Activated CD4-positive, alpha-beta T cell treated with anti-CD3 and anti-CD28 coated beads, Interleukin-2, amount 10 ng/mL, durations not matched to agents 7 days and 5 days (primary cell): ENCODE measurements at places on chromosomes 1 and 21. TPM values are rescaled to one million over a fixed set of nuclear protein-coding genes. Genes with fewer than 3 reads are reported as not detected.

Gene ZNF695
- total RNA-seq, result 0.17 TPM

Gene IL22RA1
- total RNA-seq, result not detected

Gene LMNA
- total RNA-seq, result 38.3 TPM

Gene TTLL10
- total RNA-seq, result 0.15 TPM

Gene FCGR1A
- not detected for total RNA-seq

Gene AMY2A
- total RNA-seq, result not detected

Gene OR2T11
- not detected for total RNA-seq

Gene NT5C1A
- total RNA-seq, result not detected

DNA sequence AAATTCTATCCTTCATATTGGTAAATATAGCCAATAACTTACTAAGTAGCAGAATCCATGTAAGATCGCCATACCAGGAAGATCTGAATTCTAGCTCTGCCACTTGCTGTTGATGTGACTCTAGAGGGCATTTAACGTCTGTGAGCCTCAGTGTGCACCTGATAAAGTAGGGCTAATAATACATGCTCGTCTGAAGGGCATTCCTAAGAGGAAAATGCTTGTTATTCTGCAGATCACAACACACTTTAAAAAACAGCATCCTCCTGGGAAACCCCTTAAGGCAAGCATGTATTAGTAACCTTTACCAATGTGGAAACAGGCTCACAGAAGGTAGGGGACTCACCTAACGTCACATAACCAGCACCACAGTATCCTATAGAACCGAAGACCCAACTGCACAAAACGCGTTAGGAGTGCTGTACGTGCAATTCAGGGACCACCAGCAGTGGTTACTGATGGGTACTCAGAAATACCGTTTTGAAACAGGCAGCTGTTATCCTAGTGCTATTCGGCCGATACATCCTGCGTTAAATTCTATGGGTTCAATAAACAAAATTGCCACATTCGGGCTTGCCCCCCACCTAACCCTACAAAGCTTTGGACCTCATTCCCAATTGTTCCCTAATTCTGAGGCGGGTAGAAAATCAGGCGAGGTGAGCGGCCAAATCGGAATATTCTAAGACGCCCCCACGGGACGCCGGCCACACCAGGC is 758 bp downstream of the DEPDC1 start:
- peaks cover 30% of the 10 kb centered on the region for H3K27me3 ChIP-seq
- peak overlapping the region; percentile 93 for H3K4me3 ChIP-seq
- peak overlapping the region; percentile 93 for H3K27ac ChIP-seq

DNA sequence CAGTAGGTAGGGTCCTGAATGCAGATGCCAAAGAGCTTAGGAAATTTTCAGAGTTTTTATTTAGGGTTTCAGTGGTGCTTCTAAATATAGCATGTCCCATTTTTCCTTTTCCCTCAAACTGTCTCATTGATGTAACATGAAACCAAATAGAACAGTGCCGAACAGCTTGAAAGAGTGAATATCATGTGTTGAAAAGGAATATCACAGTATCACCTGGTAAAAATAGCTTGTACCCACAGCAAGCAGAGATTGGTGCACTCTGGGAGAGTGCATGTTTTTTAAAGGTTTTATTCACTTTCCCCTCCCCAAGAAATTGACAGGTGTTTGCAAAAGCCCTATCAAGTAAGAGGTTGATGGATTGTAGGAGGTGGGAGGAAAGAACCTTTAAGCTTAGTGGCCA is 41.9 kb upstream of the ELAVL4 start:
- H3K27me3 ChIP-seq, result no peaks in the 10 kb centered on the region
- no peak overlapping the region for H3K4me3 ChIP-seq
- H3K27ac ChIP-seq, result no peak overlapping the region
- no peaks in the 10 kb centered on the region for H3K36me3 ChIP-seq
- no peak for DNase-seq

- H3K27me3 ChIP-seq, result peaks cover 19% of the 10 kb centered on the region
- no peak for DNase-seq
- H3K4me1 ChIP-seq, result no peaks in the 10 kb centered on the region
- no peak overlapping the region for H3K27ac ChIP-seq
Measured at GRCh38 chr21:45356251-45356650, 48.7 kb upstream of the COL18A1 start.

DNA sequence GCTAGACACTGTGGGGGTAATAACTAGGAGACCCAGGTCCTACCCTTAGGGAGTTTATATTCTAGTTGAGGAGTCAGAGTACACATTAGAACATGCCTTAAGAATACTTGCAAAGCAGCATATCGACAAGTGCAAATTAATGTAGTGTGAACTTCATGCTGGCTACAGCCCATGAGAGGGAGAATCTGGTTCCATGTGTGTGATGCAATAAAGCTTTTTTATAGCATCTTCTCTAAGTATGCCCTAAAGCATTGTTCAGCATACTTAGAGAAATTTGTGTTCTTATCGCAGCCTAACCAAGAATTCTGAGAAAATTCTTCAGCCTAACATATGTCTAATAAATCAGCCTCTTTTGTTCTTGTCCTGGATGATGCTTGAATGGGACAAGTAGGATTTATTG is 95.5 kb downstream of the SDCCAG8 start:
- H3K27ac ChIP-seq, result no peak overlapping the region
- peaks cover 13% of the 10 kb centered on the region for H3K36me3 ChIP-seq
- H3K4me1 ChIP-seq, result peaks cover 21% of the 10 kb centered on the region
- H3K4me3 ChIP-seq, result no peak overlapping the region

GRCh38 chr1:175725684-175726083 is 17.7 kb downstream of the TNR start:
- H3K4me3 ChIP-seq, result no peak overlapping the region
- no peaks in the 10 kb centered on the region for H3K36me3 ChIP-seq
- H3K27me3 ChIP-seq, result no peaks in the 10 kb centered on the region
- no peak overlapping the region for H3K27ac ChIP-seq
- no peaks in the 10 kb centered on the region for H3K4me1 ChIP-seq
- DNase-seq, result peak; percentile 49

GRCh38 chr1:95252422-95252821 is 18.4 kb downstream of the RWDD3 start:
- H3K4me3 ChIP-seq, result no peak overlapping the region
- H3K4me1 ChIP-seq, result no peaks in the 10 kb centered on the region
- DNase-seq, result no peak

- no peak overlapping the region for H3K4me3 ChIP-seq
- H3K36me3 ChIP-seq, result no peaks in the 10 kb centered on the region
- no peak overlapping the region for H3K27ac ChIP-seq
- H3K27me3 ChIP-seq, result no peaks in the 10 kb centered on the region
- DNase-seq, result no peak
Measured at GRCh38 chr1:196308176-196308575, 300.1 kb downstream of the KCNT2 start.

DNA sequence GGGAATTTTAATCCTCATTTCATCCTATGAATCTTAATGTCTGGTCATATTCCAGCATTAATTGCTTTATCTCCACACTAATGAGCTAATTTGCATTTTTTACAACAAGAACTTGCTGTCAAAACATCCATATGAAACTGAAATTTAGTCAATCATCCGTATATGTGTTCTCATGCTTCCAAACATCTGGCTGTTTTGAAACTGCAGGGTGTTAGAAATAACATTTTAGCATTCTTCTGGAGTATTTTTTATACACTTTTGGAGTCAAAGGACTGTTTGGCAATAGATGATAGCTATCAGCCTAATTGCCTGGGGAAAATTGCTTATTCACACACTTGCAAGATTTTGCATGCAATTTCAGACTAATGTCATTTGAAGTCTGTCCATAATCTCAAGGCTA is 1639.3 kb downstream of the KCNT2 start:
- H3K27ac ChIP-seq, result no peak overlapping the region
- no peaks in the 10 kb centered on the region for H3K36me3 ChIP-seq
- H3K27me3 ChIP-seq, result no peaks in the 10 kb centered on the region
- no peak for DNase-seq
- H3K4me1 ChIP-seq, result no peaks in the 10 kb centered on the region
- no peak overlapping the region for H3K4me3 ChIP-seq

- no peak overlapping the region for H3K27ac ChIP-seq
- H3K4me3 ChIP-seq, result no peak overlapping the region
- no peaks in the 10 kb centered on the region for H3K36me3 ChIP-seq
- H3K4me1 ChIP-seq, result no peaks in the 10 kb centered on the region
Measured at GRCh38 chr1:30856260-30856790, 52.2 kb downstream of the SDC3 start.

DNA sequence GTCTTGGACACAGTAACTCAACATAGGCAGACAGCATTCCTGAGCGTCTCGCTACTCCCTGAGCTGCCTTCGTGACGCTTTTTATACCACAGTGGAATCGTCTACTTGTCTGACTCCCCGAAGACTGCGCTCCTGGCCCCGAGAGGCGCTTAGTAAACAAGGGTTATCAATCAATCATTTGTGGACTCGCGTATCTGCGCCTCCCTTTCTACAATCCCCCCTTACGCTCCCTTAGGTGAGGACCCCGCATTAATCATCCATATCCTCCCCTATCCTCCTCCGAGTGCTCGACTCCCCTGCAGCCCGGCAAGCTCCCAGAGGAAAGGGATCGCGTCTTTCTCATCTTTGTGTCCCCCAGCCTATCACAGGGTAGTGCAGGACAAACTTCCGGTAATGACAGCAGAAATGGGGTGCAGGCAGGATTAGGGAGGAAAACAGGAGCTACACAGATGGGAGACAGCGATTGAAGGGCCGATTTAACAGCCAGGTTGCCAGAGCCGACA is 522 bp downstream of the TMEM59 start:
- peaks cover 14% of the 10 kb centered on the region for H3K36me3 ChIP-seq
- DNase-seq, result peak; percentile 55
- H3K27ac ChIP-seq, result no peak overlapping the region

GRCh38 chr1:98651116-98651632 is 10.3 kb upstream of the SNX7 start:
- H3K36me3 ChIP-seq, result no peaks in the 10 kb centered on the region
- no peaks in the 10 kb centered on the region for H3K4me1 ChIP-seq
- no peak for DNase-seq
- no peak overlapping the region for H3K27ac ChIP-seq

- H3K4me1 ChIP-seq, result peaks cover 6% of the 10 kb centered on the region
- H3K27me3 ChIP-seq, result no peaks in the 10 kb centered on the region
- H3K36me3 ChIP-seq, result no peaks in the 10 kb centered on the region
- no peak overlapping the region for H3K27ac ChIP-seq
- H3K4me3 ChIP-seq, result no peak overlapping the region
Measured at GRCh38 chr21:45139473-45139872, 65.1 kb downstream of the ADARB1 start.

- DNase-seq, result peak; percentile 70
- peaks cover 8% of the 10 kb centered on the region for H3K36me3 ChIP-seq
- no peaks in the 10 kb centered on the region for H3K27me3 ChIP-seq
- H3K4me3 ChIP-seq, result no peak overlapping the region
Measured at GRCh38 chr1:15430787-15431570, 7.3 kb upstream of the CTRC start.

DNA sequence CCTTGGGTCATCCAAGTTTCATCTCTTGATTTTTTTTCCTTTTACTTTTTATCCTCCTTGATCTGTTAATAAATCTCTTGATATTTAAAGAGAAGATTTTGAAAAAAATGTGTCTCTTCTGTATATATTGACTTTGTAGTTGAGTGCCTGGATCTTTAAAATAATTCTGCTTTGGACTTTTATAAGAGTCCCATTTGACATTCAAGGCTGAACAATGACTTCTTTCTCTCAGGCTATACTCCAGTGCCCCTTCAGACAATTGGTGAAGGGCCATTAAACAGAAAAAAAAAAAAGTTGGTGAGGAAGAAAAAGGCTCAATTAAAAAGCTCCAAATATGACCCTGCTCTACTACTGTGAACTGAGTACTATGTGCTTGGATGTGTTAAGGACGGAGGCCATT is 40.9 kb upstream of the CITED4 start:
- H3K4me1 ChIP-seq, result no peaks in the 10 kb centered on the region
- H3K4me3 ChIP-seq, result no peak overlapping the region
- no peak overlapping the region for H3K27ac ChIP-seq
- H3K36me3 ChIP-seq, result no peaks in the 10 kb centered on the region
- H3K27me3 ChIP-seq, result peaks cover 8% of the 10 kb centered on the region

DNA sequence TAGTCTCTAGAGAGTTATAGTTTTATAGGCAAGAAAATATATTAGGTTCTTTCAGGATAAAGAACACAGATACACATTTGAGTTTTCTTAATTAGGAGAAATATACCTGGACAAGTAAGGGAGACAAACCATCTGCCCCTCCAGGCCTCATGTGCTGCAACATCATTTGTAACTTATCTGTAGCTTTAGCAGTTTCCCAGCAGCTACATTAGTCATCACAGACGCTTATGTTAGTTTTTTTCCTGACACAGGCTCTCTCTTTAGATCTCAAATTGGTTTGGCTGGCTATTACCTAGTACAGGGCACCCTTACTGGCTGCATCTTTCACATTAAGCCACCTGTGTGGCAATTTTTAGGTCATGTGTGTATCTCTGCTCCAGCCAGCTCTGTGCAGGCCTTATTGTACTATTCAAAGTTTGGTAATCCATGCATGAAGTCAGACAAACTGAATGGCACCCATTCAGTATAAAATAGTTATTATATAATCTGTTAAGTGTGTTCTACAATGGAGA is 25.9 kb downstream of the GNPAT start:
- no peak overlapping the region for H3K4me3 ChIP-seq
- no peaks in the 10 kb centered on the region for H3K27me3 ChIP-seq
- H3K27ac ChIP-seq, result no peak overlapping the region
- H3K36me3 ChIP-seq, result peaks cover 68% of the 10 kb centered on the region
- no peak for DNase-seq
- peaks cover 12% of the 10 kb centered on the region for H3K4me1 ChIP-seq

GRCh38 chr1:240533154-240533780 is 78.7 kb downstream of the GREM2 start:
- H3K36me3 ChIP-seq, result no peaks in the 10 kb centered on the region
- no peak overlapping the region for H3K4me3 ChIP-seq
- H3K27me3 ChIP-seq, result no peaks in the 10 kb centered on the region

DNA sequence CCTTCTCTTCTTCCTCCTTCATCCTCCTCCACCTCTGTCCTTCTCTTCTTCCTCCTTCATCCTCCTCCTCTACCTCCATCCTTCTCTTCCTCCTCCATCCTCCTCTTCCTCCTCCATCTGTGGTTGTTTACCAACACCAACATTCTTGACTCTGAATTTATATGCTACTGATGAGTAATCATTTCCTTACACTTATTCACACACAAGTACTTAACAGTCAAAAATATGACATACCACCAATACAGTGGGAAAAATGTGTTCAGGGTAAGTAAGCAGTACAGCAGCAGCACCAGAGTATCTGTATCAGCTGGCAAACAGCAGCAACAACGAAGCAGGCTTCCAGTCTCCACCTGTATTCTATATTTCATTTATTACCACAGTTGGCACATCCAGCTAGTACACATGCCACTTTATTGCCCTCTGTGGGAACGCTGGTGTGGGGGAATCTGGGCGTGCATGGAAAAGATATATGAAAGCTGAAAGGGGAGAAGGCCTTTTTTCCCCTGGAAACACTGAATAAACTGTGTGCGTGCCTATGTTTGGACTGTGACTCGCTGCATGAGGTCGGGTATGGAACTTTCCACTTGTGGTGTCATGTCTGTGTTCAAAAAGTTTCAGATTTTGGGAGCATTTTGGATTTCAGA is 16.0 kb downstream of the ADSS2 start:
- no peaks in the 10 kb centered on the region for H3K27me3 ChIP-seq
- H3K4me1 ChIP-seq, result peaks cover 25% of the 10 kb centered on the region
- peak overlapping the region; percentile 65 for H3K27ac ChIP-seq
- DNase-seq, result no peak
- H3K36me3 ChIP-seq, result peaks cover 30% of the 10 kb centered on the region

GRCh38 chr1:6358757-6359201 is 34.8 kb downstream of the ACOT7 start:
- peak; percentile 72 for DNase-seq
- H3K4me3 ChIP-seq, result peak overlapping the region; percentile 65
- H3K27ac ChIP-seq, result peak overlapping the region; percentile 96
- H3K36me3 ChIP-seq, result peaks cover 9% of the 10 kb centered on the region
- no peaks in the 10 kb centered on the region for H3K27me3 ChIP-seq
